ENCODE measurements at places on chromosomes 7 and 10. TPM values are rescaled to one million over a fixed set of nuclear protein-coding genes. Genes with fewer than 3 reads are reported as not detected.

The OAT gene
- 97.1 TPM for total RNA-seq

The TLX1 gene
- total RNA-seq: not detected

The UPK3B gene
- not detected for total RNA-seq

The EBF3 gene
- 2.0 TPM for total RNA-seq

The EFCAB10 gene
- not detected for total RNA-seq

The FEZF1 gene
- total RNA-seq: not detected

The SP4 gene
- 5.4 TPM for total RNA-seq

The ADRA2A gene
- total RNA-seq: 0.48 TPM

The TMEM229A gene
- total RNA-seq: not detected

The NPTX2 gene
- 32.0 TPM for total RNA-seq

The REEP3 gene
- 61.9 TPM for total RNA-seq

The ASB13 gene
- 12.4 TPM for total RNA-seq

The ZNF92 gene
- 11.0 TPM for total RNA-seq

The NRG3 gene
- 8.9 TPM for total RNA-seq

The CHRM2 gene
- total RNA-seq: 1.4 TPM

The SPDYE2B gene
- total RNA-seq: not detected

The GPR158 gene
- not detected for total RNA-seq

The SFTPA1 gene
- total RNA-seq: not detected

The RSU1 gene
- total RNA-seq: 145 TPM
